Effector memory CD8-positive, alpha-beta T cell (primary cell): ENCODE measurements at places on chromosomes 12 and 14.

DNA sequence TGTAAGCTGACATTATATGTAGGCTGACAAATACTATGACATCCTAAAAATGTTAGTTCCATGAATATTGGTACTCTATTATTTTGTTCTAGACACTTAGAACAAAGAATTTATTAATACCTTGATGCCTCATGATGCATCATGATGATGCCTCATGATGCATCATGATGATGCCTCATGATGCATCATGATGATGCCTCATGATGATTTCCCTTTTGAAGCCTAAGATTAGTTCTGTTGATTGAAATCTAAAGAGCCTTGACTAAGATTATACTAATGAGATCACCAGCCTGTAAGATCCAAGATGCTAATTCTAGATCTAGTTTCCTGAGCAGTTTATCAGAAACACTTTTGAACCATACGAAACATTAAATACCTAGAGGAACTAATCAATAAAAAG, 4.6 kb upstream of the CEP128 start:
- DNase-seq, result no peak

DNA sequence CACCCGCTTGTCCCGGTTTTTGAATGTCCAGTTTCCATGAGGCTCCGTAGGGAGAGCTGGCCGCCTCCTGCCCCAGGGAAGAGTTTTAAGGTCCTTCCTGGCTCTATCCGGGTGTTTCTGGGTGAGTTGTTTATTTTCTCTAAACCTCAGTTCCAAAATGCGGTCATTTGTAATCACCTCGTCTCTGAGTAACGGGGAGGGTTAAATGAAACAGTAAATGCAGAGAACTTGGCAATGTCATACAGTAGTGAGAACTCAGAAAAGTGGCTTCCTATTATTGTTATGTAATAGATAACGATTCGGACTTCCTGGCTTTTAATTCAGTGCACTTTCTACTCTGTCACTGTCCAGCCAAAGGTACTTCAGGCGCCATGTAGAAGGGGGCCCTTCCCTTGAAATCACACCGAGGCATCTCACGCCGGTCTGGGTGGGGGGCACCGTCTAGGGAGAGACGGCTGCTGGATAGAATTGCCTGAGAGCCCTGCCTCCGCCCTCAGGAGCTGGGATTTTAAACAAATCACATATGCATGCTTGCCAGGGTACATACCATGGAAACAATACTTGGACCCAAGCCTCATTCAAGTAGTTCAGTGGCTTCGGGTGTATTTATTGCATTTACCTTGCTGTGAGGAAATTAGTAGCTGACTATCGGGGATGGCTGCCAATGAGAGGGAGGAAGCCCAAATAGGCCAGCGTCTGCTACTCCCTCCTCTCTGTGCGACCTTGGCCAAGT, 26.4 kb downstream of the NOS1 start:
- DNase-seq, result no peak

DNA sequence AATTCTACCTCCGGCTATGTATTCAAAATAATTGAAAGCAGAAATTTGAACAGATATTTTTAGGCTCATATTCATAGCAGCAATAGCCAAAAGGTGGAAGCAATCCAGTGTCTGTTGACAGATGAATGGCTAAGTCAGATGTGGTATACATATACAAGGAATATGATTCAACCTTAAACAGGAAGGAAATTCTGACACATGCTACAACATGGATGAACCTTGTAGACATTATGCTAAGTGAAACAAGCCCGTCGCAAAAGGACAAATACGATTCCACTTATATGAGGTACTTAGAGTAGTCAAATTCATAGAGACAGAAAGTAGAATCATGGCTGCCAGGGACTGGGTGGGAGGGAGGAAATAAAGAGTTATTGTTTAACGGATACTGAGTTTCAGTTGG, 331.6 kb downstream of the PCNX1 start:
- no peak for DNase-seq

DNA sequence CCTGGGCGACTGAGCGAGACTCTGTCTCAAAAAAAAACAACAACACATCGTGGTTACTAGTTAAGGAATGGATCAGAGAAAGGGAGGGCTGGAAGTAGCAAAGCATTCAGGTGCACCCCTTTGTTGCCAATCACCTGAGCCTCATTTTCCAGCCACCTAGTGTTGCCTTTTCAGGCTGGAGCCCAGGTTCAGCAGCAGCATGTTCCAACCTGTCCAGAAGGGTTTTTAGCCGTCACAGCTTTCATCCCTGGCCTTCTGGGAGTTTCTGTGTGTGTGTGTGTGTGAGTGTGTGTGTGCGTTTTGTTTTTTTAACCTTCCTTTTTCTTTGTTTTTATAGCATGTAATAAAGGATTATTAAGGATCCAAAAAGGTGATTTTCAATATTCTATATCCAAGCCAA, 121.1 kb upstream of the ATF1 start:
- DNase-seq, result no peak

DNA sequence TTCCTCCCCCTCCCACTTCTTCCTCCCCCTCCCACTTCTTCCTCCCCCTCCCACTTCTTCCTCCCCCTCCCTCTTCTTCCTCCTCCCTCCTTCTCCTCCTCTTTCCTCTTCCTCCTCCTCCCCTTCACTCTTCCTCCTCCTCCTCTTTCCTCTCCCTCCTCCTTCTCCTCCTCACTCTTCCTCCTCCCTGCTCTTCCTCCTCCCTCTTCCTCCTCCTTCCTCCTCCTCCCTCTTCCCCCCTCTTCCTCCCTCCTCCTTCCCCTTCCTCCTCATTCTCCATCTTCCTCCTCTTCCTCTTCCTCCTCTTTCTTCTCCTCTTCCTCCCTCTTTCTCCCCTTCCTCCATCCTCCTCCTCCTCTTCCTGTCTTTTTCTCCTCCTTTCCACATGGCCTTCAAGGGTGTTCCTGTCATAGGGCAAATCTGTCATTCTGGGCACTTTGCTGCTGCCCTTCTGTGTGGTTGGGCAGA, 111.4 kb downstream of the PHETA1 start:
- no peak for DNase-seq

DNA sequence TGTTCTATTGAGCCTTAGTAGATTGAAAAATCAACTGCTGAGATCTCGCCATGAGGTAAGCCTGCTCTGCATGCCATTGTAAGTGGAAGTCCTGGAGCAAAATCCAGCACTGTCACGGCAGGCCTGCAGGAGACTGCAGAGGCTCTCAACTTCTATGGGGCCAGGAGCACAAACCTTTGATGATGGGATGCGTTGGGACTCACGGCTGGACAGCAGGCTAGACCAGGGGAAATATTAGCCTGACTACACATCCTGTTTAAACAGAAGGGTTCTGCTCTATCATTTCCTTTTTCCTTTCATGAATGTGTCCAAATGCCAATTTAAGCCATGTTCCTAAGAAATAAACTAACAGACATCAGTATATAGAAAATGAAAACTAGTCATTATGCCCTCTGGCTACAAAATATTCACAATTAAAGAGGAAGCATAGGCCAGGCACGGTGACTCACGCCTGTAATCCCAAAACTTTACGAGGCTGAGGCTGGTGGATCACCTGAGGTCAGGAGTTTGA, 33.9 kb upstream of the RASSF8 start:
- DNase-seq, result no peak

GRCh38 chr12:65367396-65367795, 88.9 kb downstream of the MSRB3 start:
- DNase-seq, result no peak

GRCh38 chr12:55839345-55840140, 3.2 kb downstream of the MMP19 start:
- DNase-seq, result no peak

GRCh38 chr12:121484967-121485366, 85.0 kb downstream of the RNF34 start:
- DNase-seq, result no peak

GRCh38 chr12:52260361-52261207, 13.9 kb upstream of the KRT86 start:
- DNase-seq, result no peak

DNA sequence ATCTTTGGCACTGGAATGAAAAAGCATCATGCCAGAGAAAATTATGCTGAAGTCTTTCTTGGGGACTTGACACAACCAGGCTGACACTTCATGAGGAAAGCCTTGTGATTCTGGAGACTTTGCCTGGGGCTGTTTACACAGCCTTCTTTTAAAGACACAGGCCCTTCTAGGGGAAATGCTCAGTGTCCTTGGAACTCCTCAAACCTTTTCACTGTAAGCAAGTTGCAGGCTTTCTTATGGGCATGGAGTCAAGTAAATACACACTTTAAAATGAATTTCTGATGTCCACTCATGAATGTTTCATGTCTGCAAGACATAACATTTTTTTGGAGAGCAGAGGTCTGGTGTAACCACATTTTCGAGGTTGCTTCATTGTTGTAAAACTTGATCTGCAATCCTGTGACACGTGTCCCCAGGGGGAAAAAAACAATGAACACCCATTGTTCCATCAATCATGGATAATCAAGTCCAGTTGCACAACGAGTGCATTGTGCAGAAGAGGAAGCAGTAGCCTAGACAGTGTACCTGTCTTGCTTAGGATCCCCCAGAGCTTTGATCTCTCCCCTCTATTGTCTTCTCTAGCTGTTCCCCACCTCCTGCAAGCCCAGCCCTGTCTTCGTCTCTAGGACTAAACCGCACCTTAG, 155.1 kb upstream of the PRICKLE1 start:
- no peak for DNase-seq

DNA sequence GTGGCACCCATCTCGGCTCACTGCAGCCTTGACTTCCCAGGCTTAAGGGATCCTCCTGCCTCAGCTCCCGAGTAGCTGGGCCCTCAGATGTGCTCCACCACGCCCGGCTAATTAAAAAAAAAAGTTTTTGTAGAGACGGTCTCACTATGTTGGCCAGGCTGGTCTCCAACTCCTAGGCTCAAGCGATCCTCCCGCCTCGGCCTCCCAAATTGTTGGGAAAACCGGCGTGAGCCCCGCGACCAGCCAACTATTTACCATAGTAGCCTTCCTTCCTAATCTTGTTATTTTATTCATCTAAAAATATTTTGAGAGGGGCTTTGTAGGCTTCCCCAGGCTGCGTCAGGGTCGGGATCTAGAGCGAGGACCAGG, 25.4 kb upstream of the YY1 start:
- DNase-seq, result no peak

DNA sequence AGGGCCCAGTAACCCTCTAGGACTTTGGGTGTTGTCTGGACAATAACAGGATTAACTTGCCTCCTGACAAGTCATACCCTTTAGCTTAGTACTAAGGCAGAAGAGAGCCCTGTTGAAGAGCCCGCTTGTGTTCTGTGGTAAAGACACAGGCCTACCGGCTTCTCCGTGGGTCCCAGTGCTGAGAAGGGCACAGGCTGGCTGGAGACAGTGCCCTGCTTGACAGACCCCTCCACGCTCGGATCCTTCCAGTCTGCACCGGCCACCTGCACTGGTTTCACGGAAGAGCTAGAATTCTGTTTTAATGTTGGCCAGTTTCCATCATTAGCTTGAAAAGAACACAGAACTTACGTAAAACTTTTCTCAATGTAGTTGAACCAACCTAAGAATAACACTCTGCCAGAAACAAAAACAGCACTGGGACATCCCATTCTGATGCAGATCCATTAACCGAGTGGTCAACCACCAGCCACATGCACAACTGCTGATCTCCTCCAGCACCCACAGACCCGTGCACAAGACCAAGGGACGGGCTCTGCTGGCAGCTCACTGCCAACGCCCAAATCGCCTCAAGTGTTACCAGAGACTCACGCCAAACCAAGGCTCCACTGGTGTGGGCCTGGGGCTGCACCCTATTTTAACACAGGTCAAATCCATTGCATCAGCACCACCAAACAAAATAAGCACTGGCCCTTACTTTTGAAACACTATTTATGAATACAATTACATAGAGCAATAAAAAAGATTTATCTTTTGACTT, 27.1 kb downstream of the ZFYVE21 start:
- DNase-seq, result no peak

- DNase-seq, result no peak
Measured at GRCh38 chr14:55752580-55753390, 172.8 kb downstream of the KTN1 start.

GRCh38 chr12:95836185-95836609, 22.6 kb upstream of the SNRPF start:
- DNase-seq, result no peak

- DNase-seq, result no peak
Measured at GRCh38 chr14:69956970-69957369, 77.8 kb downstream of the SMOC1 start.

- DNase-seq, result no peak
Measured at GRCh38 chr14:56268673-56269072, 150.5 kb downstream of the PELI2 start.

DNA sequence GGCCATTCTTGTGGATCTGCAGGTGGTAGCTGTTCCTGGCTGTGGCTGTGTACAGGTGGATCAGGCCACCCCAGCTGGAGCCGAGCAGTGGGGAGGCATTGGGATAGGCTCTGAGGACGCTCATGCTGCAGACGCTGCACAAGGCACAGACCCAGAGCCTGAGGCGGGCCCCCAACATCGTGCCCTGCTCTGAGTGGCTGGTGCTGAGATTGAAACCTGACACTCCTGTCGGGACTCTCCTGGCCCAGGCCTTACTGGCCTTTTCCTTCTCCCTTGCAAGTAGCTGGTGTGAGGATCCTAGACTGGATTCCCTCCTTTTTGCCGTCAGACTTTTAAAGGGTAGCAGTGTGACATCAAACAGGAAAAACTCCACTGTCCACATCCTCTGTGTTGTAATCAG, at the start of gene FGF23:
TSS of gene FGF23 (minus strand) at position 308 of the 400 bp plus-strand sequence. CDS start at position 178, 130 bp downstream.
- DNase-seq, result no peak

- no peak for DNase-seq
Measured at GRCh38 chr12:118912697-118913270, 68.6 kb upstream of the SRRM4 start.

DNA sequence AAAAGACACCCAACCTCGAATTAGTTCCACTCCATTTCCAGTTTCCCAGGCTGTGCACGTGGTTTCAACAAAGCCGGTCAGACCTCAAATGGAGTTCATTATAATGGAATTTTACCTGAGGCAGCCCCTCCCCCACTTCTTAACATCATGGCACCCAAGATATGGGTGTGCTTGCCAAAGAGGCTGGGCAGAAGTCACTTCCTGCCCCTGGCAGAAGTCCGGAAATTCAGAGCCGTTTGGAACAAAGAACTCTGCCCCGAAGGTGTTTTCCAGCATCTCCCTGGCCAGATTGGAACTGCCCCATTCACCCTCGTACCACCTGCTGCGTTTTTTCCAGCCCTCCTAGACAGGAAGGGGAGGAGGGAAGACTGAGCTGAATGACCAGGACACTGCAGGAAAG, 8.2 kb downstream of the VDR start:
- DNase-seq, result no peak
